CD4-positive, alpha-beta memory T cell (primary cell): ENCODE measurements at places on chromosomes 3 and 15. TPM values are rescaled to one million over a fixed set of nuclear protein-coding genes. Genes with fewer than 3 reads are reported as not detected.

DNA sequence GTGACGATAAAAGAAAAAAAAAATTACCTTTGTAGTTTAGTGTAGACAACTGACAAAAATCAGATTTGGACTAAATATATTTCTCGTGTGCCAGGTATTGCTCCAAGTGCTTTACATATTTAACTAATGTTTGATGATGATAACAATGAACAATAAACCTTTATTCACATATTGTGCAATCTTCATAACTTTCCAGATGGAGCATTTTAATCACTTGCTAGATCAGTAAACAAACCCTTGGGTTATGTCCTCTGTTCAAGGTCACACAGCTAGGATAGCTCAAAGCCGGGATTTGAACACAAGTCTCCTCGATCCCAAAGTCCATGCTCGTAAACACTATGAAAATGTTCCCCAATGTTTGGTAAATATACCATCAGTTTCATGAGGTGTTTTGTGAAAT lies 14.5 kb downstream of the NCEH1 start:
- DNase-seq = no peak

DNA sequence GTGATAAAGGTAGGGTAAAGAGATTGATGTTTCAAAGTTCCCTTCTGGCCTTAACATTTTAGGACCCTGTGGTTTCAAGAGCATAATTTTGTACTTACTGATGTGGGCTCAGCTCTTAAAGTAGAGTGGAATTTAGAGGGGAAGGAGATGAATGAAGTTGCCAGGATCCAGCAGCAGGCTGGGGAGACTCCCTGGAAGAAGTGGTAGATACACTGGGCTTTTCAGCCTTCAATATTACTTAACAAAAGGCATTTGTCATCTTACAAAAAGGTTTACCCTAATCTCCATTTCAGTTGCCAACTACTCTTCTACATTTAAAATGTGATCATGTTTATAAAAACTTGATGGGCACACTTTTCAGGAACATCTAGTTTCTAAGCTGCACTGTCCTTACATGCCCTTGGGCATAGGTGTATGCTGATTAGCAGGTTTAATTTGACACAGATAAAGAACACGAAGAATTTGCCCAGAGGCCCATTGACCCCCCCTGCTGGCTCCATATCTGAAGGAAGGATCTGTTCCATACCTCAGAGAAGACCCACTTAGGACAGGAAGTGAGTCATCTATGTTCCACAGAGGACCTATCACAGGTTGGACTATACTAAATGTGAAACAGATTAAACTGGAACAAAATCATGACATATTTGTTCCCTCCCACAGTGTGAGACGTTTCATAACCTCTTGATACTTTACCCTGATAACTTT lies 93.0 kb upstream of the LPP start:
- peak; percentile 58 for DNase-seq

DNA sequence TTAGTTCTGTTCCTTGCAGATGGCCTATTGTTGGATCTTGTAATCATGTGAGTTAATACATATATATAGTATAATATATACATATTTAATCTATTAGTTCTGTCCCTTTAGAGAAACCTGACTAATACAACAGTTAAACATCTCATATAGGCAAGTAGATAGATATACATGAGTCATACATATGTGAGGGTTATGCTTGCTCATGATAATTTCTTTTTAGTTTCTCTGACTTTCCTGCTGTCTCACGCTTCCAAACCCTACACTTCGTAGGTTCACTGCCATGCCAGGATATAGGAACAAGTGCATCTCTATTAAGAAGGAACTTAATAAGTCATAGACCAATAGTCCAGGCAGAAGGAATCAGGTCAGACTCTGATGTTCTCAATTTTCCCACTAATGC lies 16.8 kb upstream of the CLDN16 start:
- DNase-seq = no peak

DNA sequence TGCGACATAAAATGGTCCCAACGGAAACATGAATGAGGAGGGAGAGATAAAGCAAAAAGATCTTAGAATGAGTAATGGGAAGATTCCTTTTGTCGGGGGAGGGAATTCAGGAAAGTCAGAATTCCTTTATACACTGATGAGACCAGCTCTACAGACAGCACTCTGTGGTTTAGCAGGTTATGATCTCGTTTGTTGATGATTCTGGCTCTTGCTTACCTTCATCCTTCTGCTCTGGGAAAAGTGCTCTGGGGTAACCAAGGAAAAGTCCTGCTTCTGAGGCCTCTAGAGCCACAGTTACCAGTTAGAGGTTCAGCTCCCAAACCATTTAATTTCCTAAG lies 150.7 kb upstream of the NR2E3 start:
- no peak for DNase-seq

- DNase-seq = no peak
These were observed 73.4 kb upstream of the BNIP2 start for GRCh38 chr15:59762558-59762957.

DNA sequence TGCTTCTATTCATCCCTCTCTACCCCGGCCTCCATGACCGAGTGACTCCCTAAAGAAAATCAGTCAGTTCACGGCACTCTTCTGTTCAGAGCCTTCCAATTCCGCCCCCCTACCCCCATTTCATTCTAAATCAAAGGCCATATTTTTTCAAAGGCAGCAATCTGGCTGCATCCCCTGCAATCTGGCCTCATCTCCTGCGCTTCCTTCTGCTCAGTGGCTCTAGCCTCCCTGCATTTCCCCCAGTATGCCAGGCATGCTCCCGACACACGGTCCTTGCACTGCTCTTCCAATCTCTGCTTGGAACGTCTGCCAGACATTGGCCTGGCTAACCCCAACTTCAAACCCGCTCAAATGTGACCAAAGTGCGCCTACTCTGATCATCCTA lies 67.7 kb downstream of the EXOG start:
- no peak for DNase-seq

DNA sequence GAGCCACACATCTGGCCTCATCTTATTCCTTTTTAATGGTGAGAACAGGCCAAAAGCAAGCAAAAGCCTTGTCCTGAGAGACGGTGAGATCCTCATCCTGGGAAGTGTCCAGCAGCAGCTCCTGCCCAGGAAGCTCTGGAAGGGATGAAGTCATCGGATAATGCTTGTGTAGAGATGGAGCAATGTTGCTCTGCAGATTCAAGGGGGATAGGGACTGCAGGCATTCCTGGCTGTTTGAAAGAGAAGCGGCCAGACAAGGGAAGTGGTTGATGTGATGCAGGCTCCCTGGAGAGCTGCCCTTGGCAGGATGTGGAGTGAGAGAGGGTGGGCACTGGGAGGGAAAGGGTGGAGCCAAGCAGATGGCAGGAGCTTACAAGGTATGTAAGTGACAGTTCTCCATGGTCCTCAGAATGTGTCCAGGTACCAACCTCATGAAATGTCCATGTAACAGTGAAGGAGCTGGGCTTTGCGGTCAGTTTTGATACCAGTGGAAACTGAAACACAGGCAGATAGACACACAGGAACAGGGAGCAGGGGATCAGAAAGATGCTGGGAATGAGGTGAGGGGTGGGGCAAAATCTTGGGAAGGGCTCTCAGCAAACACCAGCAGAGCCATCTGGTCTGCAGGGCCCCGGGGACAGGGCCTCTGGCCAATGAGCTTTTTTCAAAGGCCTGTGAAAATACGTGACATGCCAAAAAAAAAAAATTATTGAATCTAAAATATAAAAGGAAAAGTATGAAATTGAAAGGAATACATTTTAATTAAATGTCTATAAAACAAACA lies 32.2 kb upstream of the LACTB start:
- DNase-seq = no peak

DNA sequence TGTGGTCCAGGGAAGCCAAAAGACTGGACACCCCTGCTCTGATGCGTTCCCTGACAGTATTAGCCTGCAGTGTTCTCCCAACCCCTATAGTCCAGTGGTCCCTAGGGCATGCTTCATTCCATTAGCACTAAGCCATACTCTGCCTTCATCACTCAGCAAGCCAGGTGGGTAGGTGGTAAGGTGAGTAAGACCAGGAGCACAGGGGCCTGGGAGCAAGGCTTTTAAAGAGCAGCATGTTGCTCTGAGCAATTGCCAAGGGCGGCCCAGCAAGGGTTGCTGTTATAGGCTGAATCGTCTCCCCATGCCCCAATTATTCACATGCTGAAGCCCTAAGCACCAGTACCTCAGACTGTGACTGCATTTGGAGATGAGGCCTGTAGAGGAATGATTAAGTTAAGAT lies 11.0 kb downstream of the CXCR6 start:
- DNase-seq = no peak

GRCh38 chr3:42668793-42669217 lies 15.3 kb downstream of the ZBTB47 start:
- no peak for DNase-seq

- no peak for DNase-seq
These were observed 114.2 kb downstream of the ULK4 start for GRCh38 chr3:41847679-41848078.

DNA sequence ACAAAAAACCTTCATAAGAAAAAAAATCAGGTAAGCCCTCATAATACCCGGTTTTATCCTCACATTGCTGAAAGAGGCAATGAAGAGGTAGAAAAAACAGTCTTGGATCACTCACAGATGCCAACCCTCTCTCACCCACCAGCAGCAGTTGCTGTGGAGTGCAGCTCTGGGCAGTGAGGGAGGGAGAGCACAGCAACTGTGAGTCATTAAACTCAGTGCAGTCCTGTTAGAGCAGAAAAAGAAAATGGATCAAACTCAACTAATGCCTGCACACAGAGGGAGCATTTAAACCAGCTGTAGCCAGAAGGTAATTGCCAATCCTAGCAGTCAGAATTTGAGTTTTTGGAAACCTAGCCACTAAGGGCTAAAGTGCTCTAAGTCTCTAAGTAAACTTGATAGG lies 1050.6 kb upstream of the ALCAM start:
- DNase-seq = no peak

- DNase-seq = no peak
These were observed 253.0 kb downstream of the RAP2B start for GRCh38 chr3:153414982-153415381.

DNA sequence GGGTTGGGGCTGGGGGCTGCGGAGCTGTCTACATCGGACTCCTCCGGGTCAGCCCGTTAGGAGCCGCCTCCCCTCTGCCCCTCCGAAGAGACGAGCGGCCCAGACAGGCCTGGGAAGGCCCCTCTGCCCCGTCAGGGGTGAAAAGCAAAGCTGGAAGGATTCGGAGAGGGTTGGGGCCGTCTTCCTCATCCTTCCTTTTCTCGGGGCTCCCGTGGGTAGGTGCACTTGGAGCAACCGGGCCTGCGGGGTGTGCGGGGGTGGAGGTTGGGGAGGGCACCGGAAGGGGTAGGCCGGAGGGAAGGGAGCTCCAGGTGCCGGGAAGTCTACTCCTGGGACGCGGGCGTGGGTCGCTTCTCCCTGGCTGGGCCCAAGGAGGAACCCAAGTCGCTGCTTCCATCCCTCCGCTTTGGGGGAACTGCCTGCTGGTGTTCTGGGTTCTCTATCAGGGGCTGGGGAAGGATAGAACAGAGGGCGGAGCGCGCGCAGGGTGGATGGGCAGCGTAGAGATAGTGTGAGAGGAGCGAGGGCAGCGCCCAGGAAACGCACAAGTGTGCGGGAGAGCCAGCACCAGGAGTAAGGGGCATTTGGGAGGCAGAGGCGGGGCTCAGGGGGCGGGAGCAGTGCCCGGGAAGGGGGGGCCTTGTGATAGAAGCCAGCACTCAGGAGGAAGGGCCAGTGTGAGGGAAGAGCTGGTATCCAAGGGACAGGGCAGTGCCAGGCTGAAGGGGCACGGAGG lies 590 bp downstream of the POLR2H start:
- peak; percentile 43 for DNase-seq

- DNase-seq = no peak
These were observed 9.4 kb upstream of the C15orf39 start for GRCh38 chr15:75192307-75192706.

DNA sequence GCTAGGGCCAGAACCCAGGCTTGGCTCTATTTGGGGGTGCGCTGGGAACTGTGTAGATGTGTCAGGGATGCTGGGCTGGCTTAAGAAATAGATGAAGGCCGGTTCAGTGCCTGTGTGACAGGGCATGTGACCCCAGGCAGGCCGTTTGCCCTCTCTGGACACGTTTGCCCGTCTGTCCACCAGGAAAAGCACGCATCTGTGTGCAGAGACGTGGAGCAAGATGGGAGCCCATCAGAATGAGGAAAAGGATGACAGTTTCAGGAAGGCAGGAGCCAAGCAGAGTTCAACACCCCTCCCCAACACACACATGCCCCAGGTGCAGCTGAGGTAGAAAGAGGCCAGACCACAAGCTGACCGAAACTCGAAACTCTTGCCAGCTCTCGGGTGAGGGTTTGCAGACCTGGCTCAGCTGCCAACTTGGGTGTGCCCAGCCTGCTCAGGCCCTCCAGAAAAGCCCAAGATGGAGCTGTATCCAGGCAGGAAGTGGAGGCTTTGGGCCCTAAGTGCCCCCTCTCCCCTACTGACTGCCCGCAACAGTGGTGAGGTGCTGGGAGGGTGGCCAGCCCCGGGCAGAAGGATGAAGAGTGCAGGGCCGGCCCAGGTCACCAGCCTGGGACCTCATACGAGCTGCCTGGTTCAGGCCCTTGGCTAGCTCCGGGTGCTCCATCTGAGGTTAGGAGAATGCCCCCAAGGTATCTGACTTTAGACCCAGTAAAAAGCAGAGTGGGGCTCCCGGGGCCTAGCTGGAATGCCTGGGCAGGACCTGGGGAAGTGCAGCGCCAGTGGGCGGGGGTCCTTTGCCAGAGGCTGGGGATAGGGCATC lies 10.2 kb upstream of the MESP1 start:
- DNase-seq = no peak

Gene PARP15
- 74.5 TPM for total RNA-seq

Gene SPESP1
- total RNA-seq = 0.61 TPM

Gene XCR1
- not detected for total RNA-seq

Gene RASL12
- not detected for total RNA-seq

Gene FMN1
- 0.67 TPM for total RNA-seq

Gene SHC4
- total RNA-seq = 0.28 TPM

Gene SLMAP
- 69.0 TPM for total RNA-seq

Gene HGD
- total RNA-seq = 2.6 TPM

Gene STRA6
- total RNA-seq = not detected

Gene SLC27A2
- 0.75 TPM for total RNA-seq
